Nucleus accumbens (tissue), 56 donors: ENCODE measurements at places on chromosomes 5 and 9.

- no peak for DNase-seq
Measured at GRCh38 chr5:146068977-146069779, 36.2 kb downstream of the PLAC8L1 start.

DNA sequence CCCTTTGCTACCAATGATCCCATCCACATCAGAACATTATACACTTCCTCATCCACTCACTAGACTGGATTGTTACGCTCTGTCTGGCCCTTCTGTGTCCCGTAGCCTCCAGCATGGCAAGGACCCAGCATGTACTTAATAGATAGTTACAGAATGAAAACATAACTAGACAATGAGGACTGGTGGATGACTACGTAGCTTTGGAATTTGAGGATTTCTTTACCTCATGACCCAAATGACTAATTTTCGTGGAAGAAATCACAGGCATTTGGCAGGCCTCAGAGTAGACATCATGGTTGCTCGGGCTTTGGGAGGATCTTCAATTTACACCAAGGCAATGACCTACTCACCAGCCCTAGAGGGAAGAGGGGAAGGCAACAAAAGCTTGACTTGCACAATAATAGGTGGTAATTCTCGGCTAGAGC is 299.8 kb downstream of the TLE1 start:
- no peak for DNase-seq

GRCh38 chr5:126919566-126919965 is 110.8 kb downstream of the MARCHF3 start:
- DNase-seq, result no peak

DNA sequence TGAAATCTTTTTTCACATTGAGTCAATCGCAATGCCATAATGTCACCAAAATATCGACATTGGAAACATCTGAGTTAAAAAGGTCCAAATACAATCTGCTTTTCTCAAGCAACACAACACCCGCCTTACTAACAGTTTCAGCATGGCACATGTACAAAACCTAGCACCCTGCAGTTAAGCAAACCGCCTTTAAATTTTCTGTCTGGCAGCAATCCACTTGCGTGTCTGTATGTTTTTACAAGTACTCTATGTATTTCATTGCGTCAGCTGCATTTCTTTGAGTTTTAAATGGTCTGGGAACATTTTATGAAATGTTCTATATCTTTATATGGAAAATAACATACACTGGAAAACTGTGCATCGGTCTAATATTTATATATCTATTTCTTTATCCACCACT is 134.6 kb downstream of the DENND1A start:
- DNase-seq, result no peak
